ENCODE measurements at places on chromosomes 6 and 20.

- no peak for DNase-seq
These were observed 11.7 kb upstream of the SLC22A23 start for GRCh38 chr6:3468585-3468984.

- no peak for DNase-seq
These were observed 451.5 kb downstream of the TENT5A start for GRCh38 chr6:81300961-81301360.

GRCh38 chr6:89970609-89971337, 76.5 kb downstream of the GJA10 start:
- DNase-seq = no peak

- no peak for DNase-seq
These were observed 60.5 kb upstream of the SALL4 start for GRCh38 chr20:51862796-51863195.

GRCh38 chr6:89669002-89669401, 30.5 kb upstream of the LYRM2 start:
- no peak for DNase-seq

GRCh38 chr6:113824411-113824810, 32.7 kb upstream of the MARCKS start:
- DNase-seq = no peak

GRCh38 chr6:42197555-42198362, 3.0 kb upstream of the GUCA1B start:
- no peak for DNase-seq

GRCh38 chr20:44087857-44088120, 99.2 kb downstream of the JPH2 start:
- DNase-seq = no peak

GRCh38 chr6:100258752-100259151, 206.0 kb downstream of the SIM1 start:
- DNase-seq = no peak

DNA sequence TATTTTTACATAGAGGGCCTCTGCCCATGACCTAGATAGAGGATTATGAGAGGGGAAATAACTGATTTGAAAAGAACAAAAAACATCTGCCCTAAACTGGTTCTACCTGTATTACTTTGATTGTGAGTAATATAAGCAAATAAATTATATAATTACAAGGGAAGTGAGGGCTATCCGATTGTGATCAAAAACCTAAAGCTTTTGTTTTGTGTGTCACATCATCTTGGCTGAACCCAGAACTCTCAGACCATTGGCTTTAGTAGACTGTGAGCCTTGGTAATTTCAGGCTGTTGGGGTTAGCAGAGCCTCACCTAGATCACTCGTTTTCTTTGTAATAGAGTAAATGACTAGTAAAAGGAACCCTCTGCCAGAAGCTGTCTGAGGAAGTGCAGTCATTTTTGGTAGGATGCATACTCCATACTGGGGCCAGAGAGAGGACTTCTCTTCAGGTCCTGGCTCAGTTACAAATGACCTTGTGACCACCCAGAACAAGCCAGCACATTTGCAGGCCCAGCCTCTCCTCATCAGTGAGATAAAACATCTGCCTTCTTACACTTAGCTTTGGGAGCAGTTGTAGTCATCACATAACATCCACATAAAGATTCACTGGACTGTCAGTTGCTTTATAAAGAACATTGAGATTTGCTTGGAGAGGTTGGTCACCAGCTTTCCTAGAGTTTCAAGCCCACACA, 13.5 kb downstream of the STK35 start:
- no peak for DNase-seq

DNA sequence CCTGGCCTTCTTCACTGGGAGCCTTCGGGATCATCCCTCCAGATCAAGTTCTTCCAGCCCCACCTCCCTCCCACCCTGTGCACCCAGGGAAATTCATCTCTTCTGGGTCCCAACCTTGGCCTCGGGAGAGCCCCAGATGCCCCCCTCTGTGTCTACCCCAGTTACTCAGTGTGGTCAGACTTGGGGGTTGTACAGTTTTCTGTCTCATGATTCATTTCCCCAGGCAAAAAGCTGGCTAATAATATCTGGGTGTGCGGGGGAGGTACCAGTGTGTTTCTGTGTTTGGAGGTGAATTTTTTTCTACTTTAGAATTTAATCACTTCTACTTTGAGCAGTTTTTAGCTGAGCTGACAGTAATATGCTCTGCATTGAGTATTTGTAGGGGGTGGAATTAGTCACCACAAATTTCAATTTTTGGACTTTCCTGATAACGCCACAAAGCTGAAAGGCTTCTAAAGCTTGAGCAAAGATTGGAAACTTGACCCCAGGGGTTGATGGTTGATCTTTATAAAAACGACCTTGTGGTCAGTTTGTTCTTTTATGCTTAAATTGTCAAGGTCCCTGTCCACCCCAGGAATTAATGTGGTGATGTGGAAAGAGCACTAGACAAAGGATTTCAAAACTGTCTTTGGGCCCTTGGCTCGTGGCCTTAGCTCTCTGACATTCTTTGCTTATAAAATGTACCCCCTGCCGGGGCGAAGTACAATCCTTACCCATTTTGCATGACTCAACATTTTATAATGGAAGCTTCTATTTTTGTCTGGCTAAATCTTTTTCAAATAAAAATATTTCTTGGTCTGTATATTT, 284.7 kb upstream of the TAB2 start:
- peak; percentile 60 for DNase-seq

DNA sequence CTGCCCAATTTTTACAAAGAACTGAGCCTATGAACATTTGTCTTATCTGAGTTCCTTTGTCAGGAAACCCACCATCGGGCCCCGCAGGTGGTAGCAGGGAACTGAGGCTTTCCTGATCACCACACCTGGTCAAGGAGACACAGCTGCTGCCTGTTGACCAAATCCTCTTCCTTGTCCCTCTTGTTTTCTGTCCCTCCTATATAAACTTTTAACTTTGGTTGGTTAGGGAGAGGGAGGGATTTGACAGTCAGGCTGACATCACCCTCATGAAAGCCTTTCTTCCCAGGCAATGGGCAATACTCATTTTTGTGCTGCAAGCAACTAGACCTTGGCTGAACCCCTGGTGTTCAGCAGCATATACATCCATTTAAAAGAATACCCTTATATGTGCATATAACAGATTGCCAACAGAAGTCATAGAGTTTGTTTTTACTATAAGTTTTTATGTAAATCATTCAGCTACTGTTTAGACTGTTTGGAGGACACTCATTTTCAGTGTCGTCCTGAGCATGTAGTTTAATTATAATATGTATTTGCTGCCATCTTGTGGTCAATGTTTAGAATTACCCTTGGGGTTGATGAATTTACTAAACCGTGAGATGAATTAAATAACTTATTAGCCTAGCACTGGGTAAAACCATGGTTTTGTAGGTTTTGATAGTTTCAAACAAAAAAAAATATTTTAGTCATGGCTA, 17.0 kb downstream of the CRISP1 start:
- no peak for DNase-seq

DNA sequence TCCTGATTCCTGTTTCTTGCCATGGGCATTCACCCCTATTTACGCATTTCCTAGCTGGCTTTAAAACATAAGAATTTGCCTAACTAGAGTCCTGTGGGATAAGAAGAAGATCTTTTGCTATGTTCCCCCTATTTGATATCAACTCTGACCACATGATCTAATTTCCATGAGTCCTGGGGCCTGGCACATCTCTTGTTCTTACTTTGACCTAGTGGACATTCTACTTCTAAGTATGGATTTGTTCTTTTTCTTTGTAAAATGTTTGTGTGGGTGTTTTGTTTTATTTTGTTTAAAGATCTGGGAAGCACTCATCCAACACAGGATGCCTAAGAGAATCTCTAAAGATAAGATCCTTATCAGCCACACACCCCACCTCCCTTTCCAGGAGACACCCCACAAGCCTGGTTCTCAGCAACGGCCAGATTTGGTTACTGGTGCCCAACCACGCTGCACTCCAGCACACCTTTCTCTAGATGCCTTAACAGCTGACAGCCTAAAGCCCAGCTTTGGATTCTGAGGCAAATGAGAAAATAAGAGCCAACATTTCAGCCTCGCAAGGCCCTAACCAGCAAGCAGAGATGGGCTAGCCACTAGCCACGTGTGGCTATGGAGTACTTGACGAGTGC, 74.7 kb downstream of the SLC23A2 start:
- DNase-seq = no peak

DNA sequence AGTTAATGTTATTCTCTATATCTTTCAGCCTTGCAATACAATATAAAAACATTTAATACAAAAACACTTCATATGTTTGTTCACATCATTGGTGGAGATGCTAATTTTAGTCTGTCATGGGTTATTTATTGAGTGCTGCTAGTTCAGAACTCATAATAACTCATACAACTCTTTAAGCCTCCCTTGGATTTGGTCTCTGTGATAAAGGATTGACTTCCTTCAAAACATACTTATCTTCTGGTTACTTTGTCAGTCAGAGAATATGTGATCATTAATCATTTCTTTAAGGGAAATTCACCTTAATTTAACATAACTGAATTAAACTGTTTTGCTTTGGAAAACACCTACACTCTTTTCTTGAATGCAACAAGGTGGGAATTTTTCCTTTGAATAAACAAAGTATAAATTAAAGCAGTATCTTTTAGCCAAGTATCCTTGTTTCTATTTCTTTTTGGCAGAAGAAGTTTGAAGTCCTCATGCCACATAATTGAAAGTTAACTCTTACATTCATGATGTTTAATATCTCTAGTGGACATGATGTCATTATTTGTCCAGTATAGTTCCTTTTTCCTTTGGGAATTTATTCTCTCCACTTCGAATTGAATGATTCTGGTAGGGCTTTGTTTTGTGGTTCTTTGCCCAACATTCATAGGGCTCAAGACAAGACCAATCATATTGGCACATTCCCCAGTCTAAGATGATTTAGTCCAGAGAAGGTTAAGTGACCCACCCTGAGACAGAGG, 133.2 kb upstream of the CENPW start:
- DNase-seq = no peak
